Activated CD4-positive, alpha-beta T cell treated with anti-CD3 and anti-CD28 coated beads, Interleukin-2, amount 10 ng/mL, durations not matched to agents 7 days and 5 days (primary cell): ENCODE measurements at places on chromosomes 1 and 21. TPM values are rescaled to one million over a fixed set of nuclear protein-coding genes. Genes with fewer than 3 reads are reported as not detected.

The C1orf167 gene
- total RNA-seq = not detected

GRCh38 chr21:30211071-30211470 is 4.8 kb downstream of the CLDN8 start:
- no peak overlapping the region for H3K4me3 ChIP-seq
- H3K36me3 ChIP-seq = no peaks in the 10 kb centered on the region
- no peak for DNase-seq
- H3K27me3 ChIP-seq = no peaks in the 10 kb centered on the region
- H3K27ac ChIP-seq = no peak overlapping the region

GRCh38 chr1:1355416-1355815 is 2.9 kb downstream of the MXRA8 start:
- no peak overlapping the region for H3K27ac ChIP-seq
- H3K4me3 ChIP-seq = no peak overlapping the region
- DNase-seq = no peak
- H3K4me1 ChIP-seq = peaks cover 29% of the 10 kb centered on the region
- no peaks in the 10 kb centered on the region for H3K36me3 ChIP-seq
- peaks cover 22% of the 10 kb centered on the region for H3K27me3 ChIP-seq

DNA sequence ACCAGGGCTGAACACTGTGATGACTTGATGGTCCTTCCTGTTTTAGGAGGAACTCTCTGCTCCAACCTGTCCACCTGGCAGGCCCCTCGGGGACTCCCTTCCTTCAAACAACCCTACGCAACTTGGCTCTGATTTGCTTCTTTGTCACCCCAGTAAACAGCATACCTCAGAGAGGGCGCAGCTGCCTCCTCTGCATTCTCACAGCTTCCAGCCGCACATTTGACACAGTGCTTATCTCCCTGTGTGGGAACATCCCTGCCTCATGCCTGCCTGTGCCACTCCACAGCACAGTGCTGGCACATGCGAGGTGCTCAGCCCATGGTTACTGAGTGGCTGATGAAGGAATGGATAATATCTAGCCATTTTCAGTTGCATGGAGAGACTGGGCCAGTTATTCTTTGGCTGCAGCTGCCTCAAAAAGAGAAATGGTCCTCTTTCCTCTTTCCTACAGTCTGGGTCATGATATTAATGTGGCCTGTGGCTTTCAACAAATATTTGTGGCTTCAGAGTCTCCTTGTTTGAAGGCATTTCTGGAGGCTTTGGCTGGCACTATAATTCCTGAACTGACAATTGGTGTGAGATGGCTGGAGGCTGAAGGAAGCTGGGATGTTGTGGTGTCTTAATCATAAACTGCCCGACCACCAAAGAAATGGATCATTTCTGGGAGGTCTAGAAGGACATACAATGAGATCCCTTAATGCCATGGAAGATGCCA is 77.9 kb downstream of the TENT5C start:
- H3K4me1 ChIP-seq = peaks cover 4% of the 10 kb centered on the region
- peaks cover 3% of the 10 kb centered on the region for H3K27me3 ChIP-seq
- DNase-seq = no peak
- no peaks in the 10 kb centered on the region for H3K36me3 ChIP-seq
- H3K4me3 ChIP-seq = no peak overlapping the region

DNA sequence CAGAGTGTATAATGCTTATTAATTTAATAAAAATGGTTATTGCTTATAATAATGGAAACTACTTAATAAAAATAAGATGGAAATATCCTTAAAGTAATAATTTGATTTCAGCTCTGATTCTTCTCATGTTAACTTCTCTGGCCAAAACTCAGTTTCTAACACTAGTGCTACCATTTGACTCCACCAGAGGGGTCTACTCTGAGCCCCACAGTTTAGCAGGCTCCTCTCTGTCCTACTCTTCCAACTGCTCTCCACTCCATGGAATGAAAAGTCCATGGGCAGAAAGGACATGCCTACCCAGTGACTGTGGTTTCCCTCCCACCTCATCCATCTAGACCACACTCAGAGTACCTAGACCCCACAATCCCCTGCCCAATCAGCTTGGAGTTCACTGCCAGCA is 489.1 kb upstream of the CAMK1G start:
- no peaks in the 10 kb centered on the region for H3K4me1 ChIP-seq
- H3K4me3 ChIP-seq = no peak overlapping the region
- H3K27ac ChIP-seq = no peak overlapping the region
- H3K27me3 ChIP-seq = peaks cover 4% of the 10 kb centered on the region
- H3K36me3 ChIP-seq = no peaks in the 10 kb centered on the region

DNA sequence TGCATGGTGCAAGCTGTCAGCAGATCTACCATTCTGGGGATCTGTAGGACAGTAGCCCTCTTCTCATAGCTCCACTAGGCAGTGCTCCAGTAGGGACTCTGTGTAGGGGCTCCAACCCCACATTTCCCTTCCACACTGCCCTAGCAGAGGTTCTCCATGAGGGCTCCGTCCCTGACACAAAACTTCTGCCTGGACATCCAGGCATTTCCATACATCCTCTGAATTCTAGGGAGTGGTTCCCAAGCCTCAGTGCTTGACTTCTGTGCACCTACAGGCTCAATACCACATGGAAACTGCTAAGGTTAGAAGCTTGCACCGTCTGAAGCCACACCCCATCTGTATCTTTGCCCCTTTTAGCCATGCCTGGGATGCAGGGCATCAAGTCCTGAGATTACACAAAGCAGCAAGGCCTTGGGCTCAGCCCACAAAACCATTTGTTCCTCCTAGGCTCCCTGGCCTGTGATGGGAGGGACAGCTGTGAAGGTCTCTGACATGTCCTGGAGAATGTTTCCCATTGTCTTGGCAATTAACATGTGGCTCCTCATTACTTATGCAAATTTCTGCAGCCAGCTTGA is 117.0 kb upstream of the NFIA start:
- no peaks in the 10 kb centered on the region for H3K4me1 ChIP-seq
- no peaks in the 10 kb centered on the region for H3K36me3 ChIP-seq
- H3K4me3 ChIP-seq = no peak overlapping the region
- H3K27me3 ChIP-seq = peaks cover 2% of the 10 kb centered on the region

The IL20 gene
- not detected for total RNA-seq

The GNAT2 gene
- not detected for total RNA-seq

GRCh38 chr1:205071801-205072200 is 12.5 kb downstream of the TMEM81 start:
- no peaks in the 10 kb centered on the region for H3K27me3 ChIP-seq
- no peak overlapping the region for H3K27ac ChIP-seq
- no peak for DNase-seq
- no peaks in the 10 kb centered on the region for H3K36me3 ChIP-seq
- H3K4me1 ChIP-seq = no peaks in the 10 kb centered on the region
- H3K4me3 ChIP-seq = no peak overlapping the region

The RBBP5 gene
- total RNA-seq = 24.7 TPM

DNA sequence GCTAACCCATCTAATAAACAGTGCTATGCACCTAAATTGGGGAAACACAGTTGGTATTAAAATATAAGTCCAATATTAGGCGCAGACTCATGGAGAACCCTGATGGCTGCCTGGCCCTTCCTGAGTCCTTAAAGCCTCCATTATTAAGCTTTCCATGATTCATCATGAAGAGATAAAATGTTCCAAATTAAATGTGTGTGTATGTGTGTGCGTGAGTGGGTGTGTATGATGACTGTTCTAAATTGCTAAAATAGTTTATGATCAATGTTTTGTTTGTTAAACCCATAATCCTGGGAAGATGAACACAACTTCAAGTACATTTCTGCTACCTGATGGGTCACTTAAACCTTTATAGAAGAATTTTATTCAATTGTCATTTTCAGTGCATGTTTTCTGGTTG is 6.3 kb upstream of the RBBP5 start:
- H3K4me1 ChIP-seq = peaks cover 2% of the 10 kb centered on the region
- H3K4me3 ChIP-seq = no peak overlapping the region
- no peak for DNase-seq

DNA sequence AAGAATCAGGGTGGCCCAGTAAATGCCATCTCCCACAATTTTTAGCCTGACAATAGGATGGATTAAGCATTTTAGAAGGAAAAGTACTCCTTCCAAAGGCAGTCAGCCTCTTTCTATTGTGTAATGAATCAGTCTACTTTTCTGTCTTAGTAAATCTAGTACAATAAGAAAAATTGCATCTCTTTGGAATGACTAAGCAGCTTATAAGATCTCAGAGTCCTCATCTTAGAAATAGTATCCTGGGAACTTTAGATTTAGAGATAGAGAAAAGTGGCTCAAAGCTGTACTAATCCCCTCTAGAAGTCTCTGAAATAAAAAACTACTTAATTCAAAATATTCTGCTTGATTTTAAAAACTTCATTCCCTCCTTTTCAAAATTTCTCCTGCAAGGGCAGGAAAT is 81.4 kb downstream of the SLC44A5 start:
- no peaks in the 10 kb centered on the region for H3K36me3 ChIP-seq
- no peaks in the 10 kb centered on the region for H3K4me1 ChIP-seq
- H3K27me3 ChIP-seq = no peaks in the 10 kb centered on the region
- DNase-seq = no peak

The TRIM67 gene
- total RNA-seq = not detected
